Spinal cord (tissue), 10 donors: ENCODE measurements at places on chromosomes 16 and 17. TPM values are rescaled to one million over a fixed set of nuclear protein-coding genes. Genes with fewer than 3 reads are reported as not detected.

DNA sequence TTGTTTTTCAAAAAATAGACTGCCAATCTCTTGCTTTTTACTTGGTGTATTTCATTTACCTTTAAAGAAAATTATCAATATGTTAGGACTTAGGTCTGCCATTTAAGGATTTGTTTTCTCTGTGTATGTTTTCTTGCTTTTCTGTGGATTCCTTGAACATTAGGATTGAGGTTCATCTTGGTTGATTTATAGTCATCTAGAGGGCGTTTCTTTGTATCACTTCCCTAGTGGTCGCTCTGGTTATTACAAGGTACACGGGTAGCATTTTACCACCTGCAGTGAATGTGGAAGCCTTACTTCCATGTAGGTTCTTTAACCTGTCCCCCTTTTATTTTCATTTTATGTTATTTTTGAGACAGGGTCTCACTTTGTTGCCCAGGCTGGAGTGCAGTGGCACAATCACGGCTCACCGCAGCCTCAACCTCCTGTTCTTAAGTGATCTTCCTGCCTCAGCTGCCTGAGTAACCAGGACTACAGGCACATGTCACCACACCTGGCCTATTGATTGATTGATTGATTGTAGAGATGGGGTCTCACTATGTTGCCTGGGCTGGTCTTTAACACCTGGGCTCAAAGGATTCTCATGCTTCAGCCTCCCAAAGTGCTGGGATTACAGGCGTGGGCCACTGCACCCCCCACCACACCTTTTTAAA lies 35.2 kb upstream of the CBX4 start:
- no peak for DNase-seq
- H3K4me3 ChIP-seq = no peak overlapping the region
- no peak overlapping the region for H3K27ac ChIP-seq
- H3K27me3 ChIP-seq = no peaks in the 10 kb centered on the region
- no peaks in the 10 kb centered on the region for H3K36me3 ChIP-seq

DNA sequence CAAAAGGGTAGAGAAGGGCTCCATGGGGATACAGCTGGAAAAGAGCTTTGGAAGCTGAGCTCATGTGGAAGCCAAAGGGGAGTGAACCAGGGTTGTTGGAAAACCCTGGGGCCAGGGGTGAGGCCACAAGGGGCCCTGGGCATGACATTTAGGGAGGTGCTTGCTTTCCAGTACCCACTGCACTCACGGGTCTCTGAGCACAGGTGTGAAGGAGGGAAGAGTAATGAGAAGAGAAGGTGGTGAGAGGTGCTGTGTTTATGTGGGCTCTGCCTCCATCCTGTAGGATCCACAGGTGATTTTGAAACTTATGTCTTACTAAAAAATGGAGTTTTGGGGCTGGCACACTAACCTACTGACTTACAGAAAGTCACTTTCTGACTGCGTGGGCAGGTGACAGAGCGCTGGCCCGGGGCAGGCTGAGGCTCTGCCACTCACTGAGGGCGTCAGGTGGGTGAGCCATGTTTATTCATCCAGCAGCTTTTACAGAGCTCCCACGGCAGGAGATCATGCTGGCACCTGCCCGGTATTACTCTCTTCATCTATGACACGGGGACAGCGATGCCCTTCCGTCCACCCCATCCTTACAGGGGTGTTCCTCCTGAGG lies 18.9 kb downstream of the KSR1 start:
- H3K36me3 ChIP-seq = peaks cover 6% of the 10 kb centered on the region
- H3K4me1 ChIP-seq = peaks cover 18% of the 10 kb centered on the region
- no peak for DNase-seq

GRCh38 chr17:13557077-13557476 lies 44.7 kb downstream of the HS3ST3A1 start:
- H3K4me1 ChIP-seq = no peaks in the 10 kb centered on the region
- H3K36me3 ChIP-seq = no peaks in the 10 kb centered on the region
- no peak for DNase-seq
- H3K27ac ChIP-seq = no peak overlapping the region

GRCh38 chr16:25135254-25135878 lies 23.8 kb downstream of the LCMT1 start:
- no peak overlapping the region for H3K4me3 ChIP-seq
- no peak overlapping the region for H3K27ac ChIP-seq
- no peaks in the 10 kb centered on the region for H3K4me1 ChIP-seq
- H3K27me3 ChIP-seq = no peaks in the 10 kb centered on the region
- peaks cover 70% of the 10 kb centered on the region for H3K36me3 ChIP-seq

GRCh38 chr16:50377001-50377400 lies 8.2 kb upstream of the BRD7 start:
- H3K4me3 ChIP-seq = no peak overlapping the region
- no peak for DNase-seq
- no peak overlapping the region for H3K27ac ChIP-seq
- H3K36me3 ChIP-seq = no peaks in the 10 kb centered on the region
- H3K4me1 ChIP-seq = peaks cover 13% of the 10 kb centered on the region

DNA sequence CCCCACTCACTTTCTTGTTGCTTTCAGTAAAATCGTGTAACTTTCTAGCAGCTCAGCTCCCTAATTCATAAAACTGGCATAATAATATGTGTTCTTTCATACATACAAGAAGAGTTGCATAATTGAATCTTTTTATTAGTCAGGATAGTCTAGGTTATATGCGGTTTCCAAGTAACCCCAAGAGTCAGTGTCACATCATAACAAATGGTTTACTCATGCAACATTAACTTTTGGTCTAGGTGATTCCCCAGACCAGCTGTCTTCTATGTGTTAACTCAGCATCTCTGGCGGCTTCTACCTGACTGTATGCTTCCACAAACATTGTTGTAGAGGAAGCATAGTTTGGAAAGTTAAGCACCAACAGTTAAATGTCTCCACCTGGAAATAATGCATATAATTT lies 1000.4 kb downstream of the CDH11 start:
- DNase-seq = no peak
- H3K4me3 ChIP-seq = no peak overlapping the region
- H3K4me1 ChIP-seq = no peaks in the 10 kb centered on the region
- H3K36me3 ChIP-seq = no peaks in the 10 kb centered on the region

GRCh38 chr17:37772982-37773381 lies 28.1 kb upstream of the HNF1B start:
- no peak overlapping the region for H3K4me3 ChIP-seq
- no peaks in the 10 kb centered on the region for H3K27me3 ChIP-seq
- no peak for DNase-seq
- H3K4me1 ChIP-seq = no peaks in the 10 kb centered on the region
- H3K36me3 ChIP-seq = no peaks in the 10 kb centered on the region
- H3K27ac ChIP-seq = no peak overlapping the region

The CCL2 gene
- 15.6 TPM for total RNA-seq

The ZNF500 gene
- total RNA-seq = 15.3 TPM
